Omental fat pad (tissue), 4 donors: ENCODE measurements at places on chromosomes 16 and 17. TPM values are rescaled to one million over a fixed set of nuclear protein-coding genes. Genes with fewer than 3 reads are reported as not detected.

The CCT6B gene
- 3.6 TPM for total RNA-seq

The SGCA gene
- 2.6 TPM for total RNA-seq

DNA sequence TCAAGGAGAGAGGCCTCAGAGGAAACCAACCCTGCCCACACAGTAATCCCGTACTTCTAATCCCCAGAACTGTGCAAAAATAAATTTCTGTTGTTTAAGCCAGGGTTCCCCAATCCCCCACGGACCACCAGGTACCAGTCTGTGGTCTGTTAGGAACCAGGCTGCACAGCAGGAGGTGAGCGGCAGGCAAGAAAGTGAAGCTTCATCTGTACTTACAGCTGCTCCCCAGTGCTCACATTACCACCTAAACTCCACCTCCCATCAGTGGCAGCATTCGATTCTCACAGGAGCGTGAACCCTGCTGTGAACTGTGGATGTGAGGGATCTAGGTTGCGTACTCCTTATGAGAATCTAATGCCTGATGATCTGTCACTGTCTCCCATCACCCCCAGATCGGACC is 101.1 kb upstream of the CDC42EP4 start:
- DNase-seq = no peak

- DNase-seq = no peak
Observed at GRCh38 chr17:49093131-49093530, 39.4 kb upstream of the B4GALNT2 start.

DNA sequence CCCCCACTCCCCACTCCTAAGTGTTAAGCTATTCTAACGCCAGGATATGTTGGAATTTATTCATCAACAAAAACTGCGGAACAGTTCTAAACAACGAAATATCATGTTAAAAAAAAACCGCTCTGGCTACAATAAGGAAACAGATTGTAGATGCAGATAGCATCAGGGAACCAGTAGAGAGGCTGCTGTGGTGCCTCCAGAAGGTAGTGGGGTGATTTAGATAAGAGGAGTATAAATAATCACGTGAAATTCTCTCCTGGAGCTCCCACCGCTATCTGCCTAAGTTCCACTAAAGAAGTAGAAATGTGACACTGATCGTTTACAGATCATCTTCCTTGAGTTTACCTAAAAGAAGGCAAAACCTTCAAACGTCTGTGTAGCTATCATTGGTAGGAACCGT is 8.0 kb downstream of the AHSP start:
- DNase-seq = no peak

DNA sequence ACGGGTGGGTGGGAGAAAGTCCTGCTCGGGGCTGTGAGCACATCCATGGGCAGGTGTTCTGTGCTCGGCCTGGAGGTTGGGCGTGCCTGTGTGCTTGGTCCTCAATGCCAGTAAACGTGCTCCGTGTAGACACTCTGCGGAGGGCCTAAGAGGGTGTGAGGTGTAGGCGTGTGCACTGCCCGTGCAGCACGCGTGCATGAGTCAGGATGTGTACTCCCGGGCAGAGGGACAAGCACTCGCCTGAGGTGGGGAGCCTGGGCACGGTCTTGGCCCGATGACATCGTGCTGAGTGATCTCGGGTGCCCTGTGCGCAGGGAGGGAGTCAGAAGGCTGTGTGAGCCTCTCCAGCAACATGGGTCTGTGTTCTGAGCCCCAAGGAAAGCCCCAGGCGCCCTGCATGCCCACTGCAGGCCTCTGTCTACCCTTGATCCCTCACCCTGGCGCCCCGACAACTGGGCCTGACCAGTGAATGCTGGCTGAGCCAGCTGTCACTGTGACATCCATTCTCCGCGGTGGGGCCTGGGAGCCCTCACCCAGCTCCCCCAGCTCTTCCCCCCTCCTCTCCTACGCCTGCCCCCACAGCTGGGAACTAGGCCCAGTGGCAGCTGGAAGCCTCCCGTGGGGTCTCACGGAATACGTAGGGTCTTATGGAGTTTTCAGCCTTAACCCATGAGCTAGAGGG is 23.5 kb upstream of the NXPH3 start:
- no peak for DNase-seq

DNA sequence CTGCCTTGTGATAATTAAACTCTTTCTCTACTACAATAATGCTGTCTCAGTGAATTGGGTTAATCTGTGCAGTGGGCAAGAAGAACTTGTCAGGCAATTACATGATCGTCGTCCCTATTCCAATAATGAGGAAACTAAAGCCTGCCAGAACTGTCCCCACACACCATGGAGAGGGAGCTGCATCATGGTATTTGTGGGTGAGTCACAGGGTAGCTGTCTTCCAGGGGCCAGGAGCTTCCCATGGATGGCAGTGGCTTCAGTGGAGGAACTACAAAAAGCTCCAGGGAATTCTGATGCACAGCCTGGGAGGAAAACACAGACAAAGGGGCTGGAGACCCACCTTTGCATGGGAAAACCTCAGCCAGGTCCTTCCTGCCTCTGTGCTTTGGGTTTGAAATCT is 83.3 kb upstream of the C16orf82 start:
- no peak for DNase-seq

DNA sequence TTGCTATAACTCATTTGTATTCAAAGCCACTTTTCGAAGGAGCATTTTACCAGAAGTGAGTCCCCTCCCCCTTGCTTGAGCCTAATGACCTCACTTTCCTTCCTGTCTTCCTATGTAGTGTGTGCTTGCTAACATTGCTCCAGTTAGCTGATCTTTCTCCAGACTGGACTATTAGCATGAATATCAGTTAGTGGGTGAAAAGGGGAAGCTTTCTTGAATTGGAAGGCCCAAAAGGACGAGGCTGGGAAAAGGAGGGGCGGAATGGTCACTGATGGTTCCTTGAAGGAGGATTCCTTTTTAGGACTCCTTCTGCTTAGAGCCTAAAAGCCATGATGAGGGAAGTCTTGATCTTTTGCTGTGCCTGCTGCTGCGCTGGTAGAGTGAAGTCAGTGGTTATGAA is 11.9 kb downstream of the MAP3K3 start:
- DNase-seq = no peak

GRCh38 chr16:27547134-27547533 is 2.6 kb downstream of the GTF3C1 start:
- no peak for DNase-seq

GRCh38 chr17:68849673-68850610 is 105.2 kb downstream of the ABCA8 start:
- DNase-seq = no peak

- no peak for DNase-seq
Observed at GRCh38 chr16:68900009-68900408, 56.7 kb downstream of the TANGO6 start.

- no peak for DNase-seq
Observed at GRCh38 chr17:4833941-4834680, 971 bp downstream of the MINK1 start.

DNA sequence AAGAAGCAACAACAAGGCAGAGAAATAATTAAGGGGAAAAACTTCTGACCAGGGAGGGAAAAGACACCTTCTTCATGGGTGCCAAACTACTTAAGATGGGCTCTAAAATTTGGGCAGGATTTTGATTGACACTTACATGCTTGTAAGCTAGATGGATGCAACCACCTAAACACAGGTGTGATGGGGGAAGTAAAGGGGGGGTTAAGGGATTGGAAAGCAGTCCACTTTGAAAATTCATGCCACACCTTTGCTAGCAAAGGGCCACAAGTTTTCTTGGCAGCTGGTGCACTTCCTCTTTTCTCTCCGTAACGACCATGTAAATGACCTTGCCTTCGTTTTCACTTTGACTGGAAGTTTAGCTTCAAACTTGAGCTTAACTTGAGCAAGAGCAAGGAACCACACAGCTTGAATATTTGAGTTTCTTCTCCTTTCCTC is 14.3 kb upstream of the PRKAR1A start:
- DNase-seq = no peak

DNA sequence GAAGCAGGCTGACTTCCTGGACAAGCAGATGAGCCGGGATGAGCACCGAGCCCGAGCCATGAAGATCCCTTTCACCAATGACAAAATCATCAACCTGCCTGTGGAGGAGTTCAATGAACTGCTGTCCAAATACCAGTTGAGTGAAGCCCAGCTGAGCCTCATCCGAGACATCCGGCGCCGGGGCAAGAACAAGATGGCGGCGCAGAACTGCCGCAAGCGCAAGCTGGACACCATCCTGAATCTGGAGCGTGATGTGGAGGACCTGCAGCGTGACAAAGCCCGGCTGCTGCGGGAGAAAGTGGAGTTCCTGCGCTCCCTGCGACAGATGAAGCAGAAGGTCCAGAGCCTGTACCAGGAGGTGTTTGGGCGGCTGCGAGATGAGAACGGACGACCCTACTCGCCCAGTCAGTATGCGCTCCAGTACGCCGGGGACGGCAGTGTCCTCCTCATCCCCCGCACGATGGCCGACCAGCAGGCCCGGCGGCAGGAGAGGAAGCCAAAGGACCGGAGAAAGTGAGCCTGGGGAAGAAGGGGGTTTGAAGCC is 11.0 kb downstream of the NFE2L1 start:
- DNase-seq = no peak

GRCh38 chr17:82246365-82247181 is 17.7 kb downstream of the SLC16A3 start:
- DNase-seq = no peak
